ENCODE measurements at places on chromosomes 6 and 20.

DNA sequence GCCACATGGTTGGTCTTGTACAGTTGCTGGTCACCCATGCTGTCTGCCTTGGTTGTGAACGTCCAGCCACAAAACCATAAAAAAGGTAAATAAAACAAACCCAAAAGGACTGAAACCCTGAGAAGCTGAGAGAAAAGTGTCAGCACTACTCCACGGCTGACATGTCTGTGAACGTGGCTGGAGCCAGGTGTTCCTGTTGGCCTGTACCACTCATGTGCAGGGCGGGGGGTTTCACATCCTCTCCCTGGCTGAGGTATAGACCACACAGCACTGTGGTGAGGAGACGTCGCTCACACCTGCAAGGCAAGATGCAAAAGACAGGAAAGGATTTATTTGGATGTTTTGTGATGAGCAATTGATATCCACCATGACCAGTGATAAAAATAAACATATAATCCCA lies 51.9 kb upstream of the MRPS10 start:
- DNase-seq = no peak

GRCh38 chr6:56259234-56260077 lies 12.1 kb upstream of the COL21A1 start:
- no peak for DNase-seq

DNA sequence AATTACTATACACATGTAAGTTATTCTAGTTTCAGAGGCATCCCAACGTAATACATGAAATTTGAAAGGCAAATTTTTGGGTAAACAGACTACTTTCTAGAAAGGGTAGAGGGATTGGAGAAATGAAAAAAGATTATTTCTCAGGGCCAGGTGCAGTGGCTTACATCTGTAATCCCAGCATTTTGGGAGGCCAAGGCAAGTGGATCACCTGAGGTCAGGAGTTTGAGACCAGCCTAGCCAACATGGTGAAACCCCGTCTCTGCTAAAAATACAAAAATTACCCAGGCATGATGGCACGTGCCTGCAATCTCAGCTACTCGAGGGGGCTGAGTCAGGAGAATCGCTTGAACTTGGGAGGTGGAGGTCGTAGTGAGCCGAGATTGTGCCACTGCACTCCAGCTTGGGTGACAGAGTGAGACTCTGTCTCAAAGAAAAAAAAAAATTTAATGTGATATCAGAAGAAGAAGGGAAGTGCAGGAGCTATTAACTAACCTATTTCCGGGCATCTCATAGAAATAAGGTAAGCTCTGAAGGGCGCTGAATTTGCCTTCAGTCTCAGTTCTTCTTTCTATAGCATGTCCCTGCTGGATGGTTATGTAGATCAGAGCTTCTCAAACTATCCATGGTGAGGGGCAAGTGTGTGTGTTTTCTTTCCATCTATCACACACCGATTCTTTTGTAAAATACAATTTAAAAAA lies 100.3 kb upstream of the MTHFD1L start:
- DNase-seq = no peak

GRCh38 chr6:21931641-21932335 lies 338.2 kb downstream of the SOX4 start:
- DNase-seq = no peak

DNA sequence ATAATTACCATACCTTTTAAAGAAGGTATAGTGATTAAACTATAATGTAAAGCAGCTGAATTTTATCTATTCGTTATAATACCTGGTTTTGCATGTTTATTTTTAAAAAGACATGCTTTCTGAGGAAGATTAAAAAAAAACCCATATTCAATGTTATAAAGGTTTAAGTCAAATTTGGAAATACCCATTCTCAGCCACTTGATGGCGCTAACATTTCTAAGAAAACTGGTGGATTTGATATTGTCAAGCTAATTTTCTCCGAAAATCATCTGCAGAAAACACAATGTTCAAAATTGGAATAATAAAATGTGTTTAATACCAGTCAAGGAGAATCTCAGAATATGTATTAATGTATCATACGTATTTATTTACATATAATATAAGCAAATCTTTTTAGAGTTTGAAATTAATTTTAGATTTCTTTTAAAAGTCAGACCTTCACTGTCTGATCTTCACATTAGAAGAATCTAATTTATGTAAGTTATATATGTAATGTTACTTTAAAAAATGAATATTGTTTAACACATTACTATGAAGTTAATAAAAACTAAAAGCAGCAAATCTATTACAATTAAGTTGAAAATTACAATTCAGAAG lies 35.0 kb downstream of the SHPRH start:
- DNase-seq = no peak

GRCh38 chr6:7401075-7401474 lies 11.5 kb downstream of the RIOK1 start:
- DNase-seq = no peak

- no peak for DNase-seq
Observed at GRCh38 chr20:11847827-11848226, 69.9 kb upstream of the BTBD3 start.

GRCh38 chr20:63758152-63758551 lies 18.6 kb downstream of the SLC2A4RG start:
- DNase-seq = no peak

GRCh38 chr6:5999688-6000608 lies 6.8 kb downstream of the NRN1 start:
- DNase-seq = no peak

GRCh38 chr20:9330151-9330550 lies 184.2 kb upstream of the LAMP5 start:
- DNase-seq = no peak

DNA sequence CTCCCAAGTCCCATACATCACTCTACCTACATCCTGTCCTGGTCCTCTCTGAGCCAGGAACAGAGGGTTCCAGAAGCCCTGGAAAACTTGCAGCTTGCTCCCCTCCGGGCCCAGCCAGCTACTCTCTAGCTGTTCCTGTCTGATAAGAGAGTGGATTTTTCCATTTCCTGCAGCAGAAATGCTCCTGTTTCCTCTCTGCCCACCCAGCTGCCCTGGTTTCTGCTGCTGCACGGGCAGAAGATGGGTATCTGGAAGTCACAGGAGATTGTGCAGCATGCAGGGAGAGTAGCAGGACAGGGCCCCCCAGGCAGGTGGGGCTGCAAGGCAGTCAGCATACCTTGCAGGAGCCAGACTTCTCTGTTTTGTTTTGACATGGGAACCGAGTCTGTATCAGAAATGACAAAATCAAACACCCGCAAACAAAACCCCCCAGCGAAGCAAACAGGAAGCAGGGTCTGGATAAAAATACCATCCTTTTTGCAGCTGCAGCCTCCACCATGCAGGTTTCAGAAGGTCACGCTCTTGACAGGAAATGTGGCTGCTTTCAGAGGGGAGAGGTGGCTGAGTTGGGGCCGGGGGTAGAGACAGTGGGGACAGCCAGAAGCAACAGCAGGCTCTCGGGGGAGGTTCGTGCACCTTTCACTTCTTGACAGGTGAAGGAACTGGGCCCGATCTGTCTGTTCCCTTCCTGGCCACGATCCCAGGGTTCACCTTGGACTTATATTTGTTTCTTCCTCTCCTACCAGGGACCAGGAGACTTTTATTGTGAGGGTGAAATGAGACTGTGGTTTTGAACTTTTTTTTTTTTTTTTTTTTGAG lies 50.8 kb upstream of the FAM83D start:
- no peak for DNase-seq

- no peak for DNase-seq
Observed at GRCh38 chr6:160004419-160005175, 35.7 kb downstream of the IGF2R start.

- DNase-seq = no peak
Observed at GRCh38 chr20:16821211-16822089, 73.3 kb downstream of the OTOR start.
